Mesendoderm (in vitro differentiated cells): ENCODE measurements at places on chromosomes 2 and 18.
A peak's percentile ranks its signal among the peaks of the same experiment; 100 is the strongest.

GRCh38 chr2:203164311-203164935 lies 74.4 kb upstream of the CYP20A1 start:
- DNase-seq = no peak

DNA sequence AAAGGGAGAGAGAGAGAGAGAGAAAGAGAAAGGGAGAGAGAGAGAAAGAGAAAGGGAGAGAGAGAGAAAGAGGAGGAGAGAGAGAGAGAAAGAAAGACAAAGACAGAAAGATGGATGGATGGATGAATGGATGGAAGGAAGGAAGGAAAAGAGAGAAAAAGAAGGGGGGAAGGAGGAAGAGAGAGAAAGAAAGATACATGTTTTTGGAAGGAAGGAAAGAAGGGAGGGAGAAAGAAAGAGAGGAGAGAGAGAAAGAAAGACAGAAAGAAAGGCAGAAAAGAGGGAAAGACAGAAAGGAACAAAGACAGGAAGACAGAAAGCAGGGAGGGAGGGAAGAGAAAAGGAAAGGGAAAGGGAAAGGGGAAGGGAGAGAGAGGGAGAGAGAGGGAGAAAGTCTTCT lies 51.6 kb downstream of the RNU4ATAC start:
- no peak for DNase-seq

- no peak for DNase-seq
Measured at GRCh38 chr2:10834068-10834655, 21.6 kb upstream of the PDIA6 start.

DNA sequence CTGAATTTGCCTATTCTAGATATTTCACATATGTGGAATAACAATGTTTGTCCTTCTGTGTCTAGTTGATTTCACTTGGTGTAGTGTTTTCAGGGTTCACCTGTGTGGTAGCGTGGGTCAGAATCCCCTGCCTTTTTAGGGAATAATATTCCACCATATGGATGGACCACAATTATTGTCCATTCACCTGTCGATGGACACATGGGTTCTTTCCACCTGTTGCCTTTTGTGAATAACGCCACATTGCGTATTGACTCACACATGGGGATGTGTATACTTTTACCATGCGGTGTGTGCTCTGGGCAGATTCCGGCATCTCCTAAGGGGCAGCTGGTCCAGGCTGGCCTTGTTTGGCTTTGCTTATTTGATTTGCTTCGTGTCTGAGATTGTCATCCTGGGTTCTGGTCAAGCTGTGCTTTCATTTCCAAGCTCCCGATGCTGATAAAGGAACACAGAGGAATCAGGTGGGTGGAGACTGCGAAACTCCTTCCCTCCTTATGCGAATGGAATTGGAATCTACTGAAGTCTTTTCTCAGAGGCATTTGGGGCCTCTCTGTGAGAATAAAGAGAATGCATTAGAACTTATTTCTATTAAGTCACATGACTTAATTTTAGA lies 18.9 kb upstream of the ALLC start:
- DNase-seq = no peak

- peak; percentile 14 for DNase-seq
Measured at GRCh38 chr18:24601585-24601984, 141.1 kb downstream of the HRH4 start.

DNA sequence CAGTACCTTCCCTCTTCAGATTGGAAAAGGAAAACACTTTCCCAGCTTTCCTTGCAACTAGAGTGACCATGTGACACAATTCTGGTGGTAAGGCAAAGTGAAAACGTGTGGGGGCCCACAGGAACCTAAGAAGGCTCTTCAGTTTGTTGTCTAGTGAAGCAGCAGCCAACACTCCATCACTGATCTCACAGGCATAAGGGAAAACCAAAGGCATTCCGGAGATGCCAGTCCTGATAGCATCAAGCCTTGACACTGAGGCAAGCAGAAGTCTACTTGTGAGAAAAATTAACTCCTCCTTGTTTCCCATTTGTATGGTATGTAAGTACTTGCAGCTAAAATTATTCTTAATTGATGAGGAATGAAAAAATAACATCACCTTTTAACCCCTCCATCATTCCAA lies 88.3 kb downstream of the ETAA1 start:
- peak; percentile 66 for DNase-seq
